Esophagus muscularis mucosa (tissue), 4 donors: ENCODE measurements at places on chromosomes 1 and 21. TPM values are rescaled to one million over a fixed set of nuclear protein-coding genes. Genes with fewer than 3 reads are reported as not detected.
A peak's percentile ranks its signal among the peaks of the same experiment; 100 is the strongest.

DNA sequence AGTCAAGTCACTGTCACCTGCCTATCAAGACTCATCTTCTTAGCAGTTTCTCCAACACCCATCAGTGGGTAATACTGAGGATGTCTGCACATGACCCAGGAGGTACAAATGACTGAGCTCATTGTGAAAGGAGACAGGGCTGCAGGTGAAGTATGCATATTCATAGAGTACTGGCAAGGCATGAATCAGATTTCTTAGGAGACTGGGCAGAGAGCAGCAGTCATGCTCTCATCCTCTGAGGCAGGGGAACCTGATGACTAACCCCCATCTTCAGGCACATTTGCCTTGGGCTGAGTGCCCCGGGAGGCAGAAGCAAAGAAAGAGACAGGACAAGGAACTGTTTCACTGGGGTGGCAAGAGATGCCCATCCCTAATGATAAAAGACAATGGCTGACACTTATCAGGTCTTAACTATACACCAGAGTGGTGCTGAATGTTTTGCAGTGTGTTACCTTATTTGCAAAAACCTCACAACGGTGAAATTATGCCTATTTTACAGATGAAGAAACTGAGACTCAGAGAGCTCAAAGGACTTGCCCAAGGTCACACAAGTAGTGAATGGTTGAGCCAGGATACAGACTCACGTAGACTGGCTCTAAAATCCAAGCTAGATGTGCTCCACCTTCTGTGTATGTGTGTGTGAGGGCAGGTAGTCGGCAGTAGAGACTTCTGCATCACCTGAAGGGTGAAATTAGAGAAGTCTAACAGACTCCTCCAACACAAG lies 9.2 kb upstream of the GRHL3 start:
- no peaks in the 10 kb centered on the region for H3K36me3 ChIP-seq
- H3K27ac ChIP-seq = no peak overlapping the region
- no peak for DNase-seq

GBP1 gene
- total RNA-seq = 38.2 TPM

- H3K4me3 ChIP-seq = no peak overlapping the region
- H3K27me3 ChIP-seq = no peaks in the 10 kb centered on the region
- no peak overlapping the region for H3K27ac ChIP-seq
- no peak for DNase-seq
- peaks cover 95% of the 10 kb centered on the region for H3K36me3 ChIP-seq
These were observed 31.2 kb downstream of the UBR4 start for GRCh38 chr1:19178734-19179398.

DNA sequence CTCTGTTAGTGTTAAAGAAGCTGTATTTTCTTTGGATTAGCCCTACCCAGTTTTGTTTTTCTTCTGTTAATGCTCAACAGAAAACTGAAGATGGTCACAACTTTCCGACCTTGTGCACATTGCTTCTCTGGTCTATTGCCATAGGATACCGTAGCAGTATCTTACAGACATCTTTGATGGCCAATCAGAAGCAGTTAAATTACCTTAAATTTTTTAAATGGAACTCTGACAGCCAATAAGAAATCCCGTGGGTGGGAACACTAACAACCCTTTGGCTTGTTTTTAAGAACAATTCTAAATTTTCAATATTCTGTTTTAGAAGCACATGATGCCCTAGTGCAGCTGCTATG lies 17.2 kb downstream of the NFYC start:
- H3K4me3 ChIP-seq = peak overlapping the region; percentile 70
- peak overlapping the region; percentile 84 for H3K27ac ChIP-seq
- no peak for DNase-seq
- no peaks in the 10 kb centered on the region for H3K27me3 ChIP-seq
- H3K36me3 ChIP-seq = no peaks in the 10 kb centered on the region
- H3K4me1 ChIP-seq = peaks cover 55% of the 10 kb centered on the region

DNA sequence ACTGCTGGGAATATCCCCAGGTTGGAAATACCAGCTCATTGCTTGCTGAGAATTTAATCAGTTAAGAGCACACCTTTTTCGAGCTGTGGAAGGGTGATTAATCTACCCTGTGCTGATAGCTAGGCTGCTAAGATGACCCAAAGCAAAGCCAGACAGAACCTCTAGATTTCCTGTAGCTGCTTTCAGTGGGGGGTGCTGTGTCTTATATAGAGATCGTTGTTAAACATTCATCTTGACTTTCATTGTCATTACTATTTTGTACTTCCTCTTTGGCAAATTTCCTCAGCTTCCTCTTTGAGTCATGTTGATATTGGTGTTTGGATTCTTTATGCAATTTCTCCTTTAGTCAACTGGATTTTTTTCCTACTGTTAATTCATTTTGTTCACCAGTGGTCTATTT lies 155.3 kb downstream of the DISC1 start:
- H3K4me3 ChIP-seq = no peak overlapping the region
- DNase-seq = no peak
- no peaks in the 10 kb centered on the region for H3K27me3 ChIP-seq
- no peak overlapping the region for H3K27ac ChIP-seq
- no peaks in the 10 kb centered on the region for H3K36me3 ChIP-seq

DNA sequence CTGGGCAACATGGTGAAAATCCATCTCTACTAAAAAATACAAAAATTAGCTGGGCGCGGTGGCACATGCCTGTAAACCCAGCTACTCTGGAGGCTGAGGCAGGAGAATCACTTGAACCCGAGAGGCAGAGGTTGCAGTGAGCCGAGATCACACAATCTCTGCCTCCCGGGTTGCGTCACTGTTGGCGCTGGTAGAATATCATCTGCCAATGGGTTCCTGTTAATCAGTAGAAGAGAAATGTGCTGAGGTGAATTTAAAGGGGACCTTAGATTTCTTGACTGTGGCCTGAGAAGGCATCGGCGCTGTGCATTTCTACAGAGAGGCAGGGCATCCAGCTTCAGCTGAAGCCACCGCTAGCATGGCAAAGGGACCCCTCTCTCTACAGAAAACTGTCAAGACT lies 68.0 kb downstream of the TGFB2 start:
- no peak for DNase-seq
- H3K36me3 ChIP-seq = no peaks in the 10 kb centered on the region
- H3K27ac ChIP-seq = no peak overlapping the region
- H3K4me3 ChIP-seq = no peak overlapping the region
- H3K27me3 ChIP-seq = no peaks in the 10 kb centered on the region
- no peaks in the 10 kb centered on the region for H3K4me1 ChIP-seq

DNA sequence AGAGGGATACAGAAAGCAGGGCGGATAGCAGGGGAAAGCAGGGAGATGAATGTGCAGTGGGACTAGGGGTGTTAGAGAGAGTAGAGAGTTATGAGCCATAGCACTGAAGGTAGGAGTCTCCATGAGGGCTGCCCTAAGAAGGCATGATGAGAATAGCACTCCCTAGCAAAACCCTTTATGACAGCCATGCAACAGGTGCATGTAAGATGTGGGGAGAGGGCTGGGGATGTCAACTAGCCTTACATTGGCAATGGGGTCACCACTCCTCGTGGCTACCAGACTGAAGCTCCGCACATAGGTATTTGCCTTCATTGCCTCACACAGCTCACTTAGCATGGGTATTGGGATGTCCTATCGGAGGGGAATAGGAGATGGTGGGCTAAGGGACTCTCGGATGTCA lies 4.6 kb downstream of the TMOD4 start:
- peaks cover 75% of the 10 kb centered on the region for H3K36me3 ChIP-seq
- peaks cover 33% of the 10 kb centered on the region for H3K4me1 ChIP-seq
- H3K4me3 ChIP-seq = no peak overlapping the region
- no peak overlapping the region for H3K27ac ChIP-seq
- no peak for DNase-seq

FDPS gene
- total RNA-seq = 85.0 TPM

GJA9 gene
- total RNA-seq = not detected

MYOG gene
- total RNA-seq = not detected

- peak overlapping the region; percentile 48 for H3K4me3 ChIP-seq
- no peak for DNase-seq
- peaks cover 56% of the 10 kb centered on the region for H3K27me3 ChIP-seq
- peak overlapping the region; percentile 20 for H3K27ac ChIP-seq
These were observed 480 bp downstream of the CADM3 start for GRCh38 chr1:159171688-159172501.

- no peaks in the 10 kb centered on the region for H3K27me3 ChIP-seq
- DNase-seq = no peak
- H3K4me3 ChIP-seq = no peak overlapping the region
- peaks cover 100% of the 10 kb centered on the region for H3K4me1 ChIP-seq
These were observed 12.7 kb downstream of the MEF2D start for GRCh38 chr1:156487862-156488261.

GRCh38 chr1:160682983-160683865 lies 28.4 kb downstream of the CD48 start:
- H3K27me3 ChIP-seq = no peaks in the 10 kb centered on the region
- no peak overlapping the region for H3K4me3 ChIP-seq
- no peak for DNase-seq
- no peak overlapping the region for H3K27ac ChIP-seq
